Immature natural killer cell (primary cell): ENCODE measurements at places on chromosomes 7 and 10.

- DNase-seq = peak; percentile 26
These were observed 89.2 kb downstream of the DLG5 start for GRCh38 chr10:77837248-77837924.

DNA sequence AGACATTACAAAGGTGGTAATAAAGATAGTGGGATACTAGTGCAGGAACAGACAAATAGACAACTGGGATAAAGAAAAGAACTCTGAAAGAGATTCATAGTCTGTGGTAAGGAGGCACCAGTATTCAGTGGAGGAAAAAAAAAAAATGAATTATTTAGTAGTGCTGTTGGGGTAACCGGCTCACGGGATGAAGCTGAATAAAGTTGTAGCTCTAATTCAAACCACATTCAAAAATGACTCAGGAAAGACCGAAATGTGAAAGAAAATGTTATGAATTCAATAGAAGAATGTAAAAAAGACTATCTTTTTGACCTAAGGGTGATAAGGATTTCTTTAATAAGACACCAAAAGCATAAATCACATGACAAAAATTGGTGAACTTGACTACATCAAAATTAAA, 83.1 kb upstream of the HABP2 start:
- DNase-seq = no peak

GRCh38 chr7:102068846-102069245, 217.8 kb upstream of the SH2B2 start:
- DNase-seq = no peak

GRCh38 chr10:30671026-30671616, 41.6 kb upstream of the LYZL2 start:
- DNase-seq = peak; percentile 38

DNA sequence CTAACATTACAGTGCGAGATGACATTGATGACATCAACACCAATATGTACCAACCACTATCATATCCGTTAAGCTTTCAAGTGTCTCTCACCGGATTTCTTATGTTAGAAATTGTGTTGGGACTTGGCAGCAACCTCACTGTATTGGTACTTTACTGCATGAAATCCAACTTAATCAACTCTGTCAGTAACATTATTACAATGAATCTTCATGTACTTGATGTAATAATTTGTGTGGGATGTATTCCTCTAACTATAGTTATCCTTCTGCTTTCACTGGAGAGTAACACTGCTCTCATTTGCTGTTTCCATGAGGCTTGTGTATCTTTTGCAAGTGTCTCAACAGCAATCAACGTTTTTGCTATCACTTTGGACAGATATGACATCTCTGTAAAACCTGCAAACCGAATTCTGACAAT, 4.3 kb downstream of the GPR22 start:
- DNase-seq = no peak

DNA sequence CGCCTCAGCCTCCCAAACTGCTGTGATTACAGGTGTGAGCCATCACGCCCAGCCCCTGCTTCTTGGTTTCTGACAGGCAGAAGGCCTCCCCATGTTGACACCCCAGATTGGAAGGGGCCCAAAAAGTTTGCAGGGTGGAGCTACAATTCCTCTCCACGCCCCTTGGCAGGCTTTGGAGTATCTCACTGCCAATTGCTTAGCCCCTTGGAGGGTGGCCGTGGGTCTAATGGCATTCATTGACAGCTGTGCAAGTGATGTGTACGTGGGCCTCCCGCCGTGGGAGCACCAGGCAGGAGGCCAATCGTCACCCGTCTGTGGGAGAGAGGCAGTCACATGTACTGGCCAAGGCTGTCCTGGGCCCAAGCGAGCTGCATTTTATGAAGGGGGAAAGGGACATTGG, 73.7 kb upstream of the PPIF start:
- DNase-seq = no peak

- no peak for DNase-seq
These were observed 23.3 kb downstream of the MYOF start for GRCh38 chr10:93458821-93459257.
